NCI-H226 (cell line): ENCODE measurements at places on chromosomes 16 and 17.

- DNase-seq: no peak
Observed at GRCh38 chr16:11151885-11152629, 103.9 kb downstream of the SOCS1 start.

DNA sequence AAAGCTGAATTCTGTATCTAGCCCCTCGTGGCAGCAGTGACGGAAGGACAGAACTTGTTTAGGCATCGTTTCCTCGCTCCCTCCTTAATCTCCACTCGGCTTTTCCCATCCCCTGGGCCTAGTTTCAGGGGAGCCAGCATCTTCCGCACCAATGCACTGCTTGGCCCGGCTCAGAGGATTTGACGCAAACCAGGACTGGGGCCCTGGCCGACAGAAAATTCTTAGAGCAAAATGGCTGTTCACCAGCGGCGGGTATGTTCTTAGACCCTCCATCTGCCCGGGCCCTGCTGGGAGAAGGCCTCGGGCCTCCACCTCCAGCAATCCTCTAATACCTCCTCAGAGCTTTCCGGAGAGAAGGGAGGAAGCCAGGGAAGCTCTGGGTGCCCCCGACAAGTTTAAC, 54.6 kb downstream of the TBC1D16 start:
- no peak for DNase-seq

GRCh38 chr17:60352071-60352470, 39.9 kb downstream of the USP32 start:
- DNase-seq: no peak

DNA sequence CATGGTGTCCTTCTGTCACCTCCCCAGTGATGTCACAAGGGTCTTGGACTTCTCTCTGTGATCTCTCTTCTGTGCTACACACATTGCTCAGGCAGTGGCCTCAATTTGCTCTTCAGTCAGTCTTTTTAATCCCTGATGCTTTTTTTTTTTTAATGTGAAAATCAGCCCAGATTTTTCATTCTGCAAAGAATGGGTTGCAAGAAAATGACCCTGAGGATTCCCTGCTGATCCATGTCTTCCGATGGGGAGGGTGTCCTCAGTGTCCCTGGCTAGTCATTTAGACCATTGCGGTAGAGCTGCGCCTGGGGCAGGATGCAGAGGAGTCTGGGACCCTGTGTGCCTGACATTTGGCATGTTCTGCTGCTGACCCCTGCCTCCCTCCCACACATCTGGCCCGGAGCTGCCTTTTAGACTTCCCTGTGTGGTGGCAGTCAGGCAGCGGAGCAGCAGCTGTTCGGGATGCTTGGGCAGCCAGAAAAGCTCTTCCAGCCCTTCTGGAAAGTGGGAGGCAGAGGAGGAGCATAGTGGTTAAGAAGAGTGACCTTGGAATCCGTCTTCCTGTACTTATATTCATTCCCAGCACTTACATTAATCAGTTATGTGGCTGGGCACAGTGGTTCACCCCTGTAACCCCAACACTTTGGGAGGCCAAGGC, 12.3 kb downstream of the GPT2 start:
- DNase-seq: no peak

DNA sequence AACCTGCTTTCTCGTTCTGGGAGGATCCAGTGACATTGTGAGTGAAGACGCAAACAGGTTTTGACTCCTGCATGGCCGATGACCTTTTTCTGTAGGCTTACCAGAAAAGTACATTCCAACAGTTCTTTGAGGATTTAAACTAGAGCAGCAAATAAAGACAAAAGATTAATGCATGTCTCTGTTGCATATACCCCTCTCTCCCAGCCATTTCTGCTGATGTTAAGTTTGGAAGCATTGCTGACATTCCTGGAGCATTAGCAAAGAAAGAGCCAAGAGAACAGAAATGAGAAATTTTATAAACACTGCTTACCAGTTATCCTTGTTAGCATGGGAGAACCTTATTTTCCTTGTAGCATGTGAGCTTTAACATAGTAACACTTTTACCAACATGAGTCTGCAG, 49.3 kb downstream of the SIAH1 start:
- peak; percentile 28 for DNase-seq

DNA sequence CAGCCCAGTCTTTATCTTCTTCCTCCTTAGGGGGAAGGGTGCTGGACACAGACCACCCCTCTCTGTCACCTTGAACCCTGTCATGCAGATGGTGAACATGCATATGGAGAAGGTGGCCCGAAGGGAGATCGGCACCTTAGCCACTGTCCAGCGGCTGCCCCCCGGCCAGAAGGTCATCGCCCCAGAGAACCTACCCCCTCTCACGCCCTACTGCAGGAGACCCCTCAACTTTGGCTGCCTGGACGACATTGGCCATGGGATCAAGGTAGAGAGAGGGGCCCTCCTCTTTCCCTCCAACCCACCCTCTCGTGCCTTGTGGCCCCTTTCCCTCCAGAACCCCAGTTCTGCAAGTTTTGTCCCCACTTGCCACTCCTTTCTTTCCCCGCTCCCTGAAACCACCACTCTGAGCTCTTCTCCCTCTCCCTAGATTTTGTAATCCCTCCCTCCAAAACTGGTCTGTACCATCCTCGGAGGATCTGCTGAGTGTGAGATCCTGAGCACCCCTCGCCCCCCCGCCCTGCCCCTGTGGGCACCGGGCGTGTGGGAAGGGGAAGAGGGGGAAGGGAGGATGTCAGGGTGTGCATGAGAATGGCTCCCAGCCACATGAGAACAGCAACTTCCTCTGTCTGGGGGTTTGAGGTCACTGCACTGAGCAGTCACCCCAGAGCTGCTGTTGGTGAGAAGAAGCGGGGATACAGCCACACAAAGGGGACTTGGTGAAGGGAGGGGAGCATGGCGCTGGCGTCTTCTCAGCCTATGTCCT, 7.3 kb downstream of the ABI3 start:
- no peak for DNase-seq

- DNase-seq: no peak
Observed at GRCh38 chr17:7629939-7630571, at the start of gene SHBG. SHBG (plus strand) TSS chr17:7630135; CDS start chr17:7630173, 38 bp downstream.

- DNase-seq: no peak
Observed at GRCh38 chr17:47791025-47791424, 30.6 kb downstream of the OSBPL7 start.

DNA sequence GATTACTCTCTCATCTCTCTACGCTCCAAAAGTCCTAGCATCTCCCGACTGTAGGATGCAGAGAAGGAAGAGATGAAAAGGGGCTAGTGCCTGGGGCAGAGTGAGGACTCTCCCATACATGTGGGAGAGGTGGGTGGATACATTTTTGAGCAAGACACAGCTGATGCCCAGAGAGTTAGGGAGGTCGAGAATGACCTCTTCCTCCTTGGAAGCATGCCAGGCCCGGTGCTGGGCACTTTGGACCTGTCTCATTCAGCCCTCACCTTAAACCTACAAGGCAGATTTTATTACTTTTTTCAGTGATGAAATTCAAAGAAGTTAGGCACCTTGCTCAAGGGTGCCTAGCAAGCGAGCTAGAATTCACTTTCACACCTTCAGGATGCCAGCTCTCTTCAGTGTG, 38.2 kb downstream of the WSCD1 start:
- DNase-seq: no peak

GRCh38 chr17:8051831-8052230, 13.0 kb downstream of the ALOX15B start:
- no peak for DNase-seq

- DNase-seq: no peak
Observed at GRCh38 chr17:44384823-44385286, 4.6 kb downstream of the ITGA2B start.

DNA sequence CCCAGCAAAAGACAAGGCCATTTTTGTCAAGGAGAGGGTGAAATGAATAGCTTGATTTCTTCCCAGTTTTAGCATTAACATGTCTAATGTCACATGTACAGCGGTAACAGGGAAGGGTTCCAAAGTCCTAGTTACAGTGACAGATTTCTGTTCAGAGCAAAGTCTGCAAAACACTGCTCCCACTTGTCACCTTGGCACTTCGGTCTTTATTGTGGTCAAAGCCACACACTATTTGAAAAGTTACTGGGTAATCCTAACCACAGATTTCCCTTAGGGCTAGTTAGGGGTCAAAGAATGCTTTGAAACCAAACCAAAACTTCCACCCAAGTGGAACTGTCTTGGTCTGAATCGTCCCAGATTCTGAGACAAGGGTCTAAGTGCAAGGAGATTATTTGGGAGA, 455.6 kb downstream of the HS3ST3B1 start:
- DNase-seq: no peak

DNA sequence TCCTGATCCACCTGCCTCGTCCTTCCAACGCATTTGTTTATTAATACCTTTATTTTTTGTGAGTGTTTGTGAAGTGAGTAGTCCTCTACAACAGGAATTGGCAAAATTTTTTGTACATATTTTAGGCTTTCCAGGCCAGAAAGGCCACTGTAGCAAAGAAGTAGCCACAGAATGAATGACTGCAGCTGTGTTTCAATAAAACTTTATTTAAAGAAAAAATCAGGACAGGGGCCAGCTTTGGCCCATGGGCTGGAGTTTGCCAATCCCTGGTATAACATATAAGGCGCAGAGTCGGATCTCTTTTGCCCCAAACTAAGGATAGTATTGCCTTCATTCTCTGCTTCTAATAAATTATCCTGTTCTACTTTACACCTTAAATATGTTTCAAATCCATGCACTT, 198.0 kb upstream of the COX10 start:
- no peak for DNase-seq

DNA sequence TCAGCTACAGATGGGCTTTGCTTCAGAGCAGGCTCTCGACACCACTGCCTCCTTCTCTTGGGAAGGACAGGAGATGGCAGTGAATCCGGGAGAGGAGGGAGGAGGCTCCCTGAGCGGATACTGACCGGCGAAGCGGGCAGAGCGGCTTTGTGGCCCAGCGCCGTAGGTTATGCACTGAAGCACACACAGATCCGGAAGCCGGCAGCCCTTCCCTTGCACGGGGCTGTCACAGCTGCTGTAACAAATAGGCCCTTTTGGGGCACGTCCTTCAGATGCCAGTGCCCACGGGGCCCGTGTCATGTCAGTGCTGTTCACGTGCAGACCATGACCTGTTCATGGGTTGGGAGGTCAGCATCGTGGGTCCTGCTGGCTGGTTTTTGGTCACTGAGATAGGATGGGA, 144.7 kb upstream of the CHMP6 start:
- DNase-seq: no peak

- DNase-seq: no peak
Observed at GRCh38 chr17:36027761-36028160, 10.0 kb upstream of the CCL23 start.

DNA sequence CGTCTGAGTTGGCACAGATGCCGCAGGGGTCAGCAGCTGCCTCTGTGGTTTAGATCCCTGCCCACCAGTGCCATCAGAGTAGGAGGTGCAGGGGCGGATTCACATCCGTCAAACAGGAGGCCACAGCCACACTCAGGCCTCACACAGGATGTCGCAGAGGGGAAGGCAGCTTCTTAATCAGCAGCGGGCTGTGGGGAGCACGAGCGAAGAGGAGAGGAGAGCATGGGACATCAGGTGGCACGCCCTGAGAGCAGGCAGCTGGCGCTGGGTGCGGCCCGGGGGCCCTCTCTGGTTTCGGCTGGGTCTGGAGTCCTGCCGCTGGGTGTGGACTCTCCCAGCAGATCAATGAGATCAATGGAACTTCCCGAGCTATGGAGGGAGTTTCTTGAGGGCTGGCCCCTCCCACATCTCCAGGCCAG, 9.6 kb downstream of the LLGL2 start:
- no peak for DNase-seq

GRCh38 chr16:52545898-52546266, 1.1 kb downstream of the TOX3 start:
- no peak for DNase-seq

- peak; percentile 67 for DNase-seq
Observed at GRCh38 chr16:67528222-67528869, at the start of gene RIPOR1. RIPOR1 (plus strand) TSS chr16:67528829; CDS start chr16:67538447, 9,618 bp downstream.
